ENCODE measurements at places on chromosomes 1 and 21. TPM values are rescaled to one million over a fixed set of nuclear protein-coding genes. Genes with fewer than 3 reads are reported as not detected.
A peak's percentile ranks its signal among the peaks of the same experiment; 100 is the strongest.

DNA sequence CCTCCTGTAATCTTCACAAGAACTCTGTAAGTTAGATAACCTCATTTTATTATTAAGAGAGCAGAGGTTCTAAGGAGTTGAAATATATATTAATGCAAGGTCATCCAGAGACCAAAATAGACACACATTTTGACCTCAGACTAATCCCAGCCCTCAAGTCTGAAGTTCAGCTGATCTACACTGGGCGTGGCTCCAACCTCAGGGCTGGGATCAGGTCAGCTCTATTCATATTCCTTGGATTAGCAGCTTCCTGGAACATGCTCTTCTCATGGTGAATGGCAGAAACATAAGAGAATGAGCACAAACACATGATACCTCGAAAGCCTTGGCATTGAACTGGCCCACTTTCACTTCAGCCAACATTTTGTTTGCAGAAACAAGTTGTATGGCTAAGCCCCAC, 200.8 kb upstream of the ST6GALNAC5 start:
- no peak for DNase-seq

- no peak for DNase-seq
These were observed 104.8 kb downstream of the HLX start for GRCh38 chr1:220983877-220984635.

DNA sequence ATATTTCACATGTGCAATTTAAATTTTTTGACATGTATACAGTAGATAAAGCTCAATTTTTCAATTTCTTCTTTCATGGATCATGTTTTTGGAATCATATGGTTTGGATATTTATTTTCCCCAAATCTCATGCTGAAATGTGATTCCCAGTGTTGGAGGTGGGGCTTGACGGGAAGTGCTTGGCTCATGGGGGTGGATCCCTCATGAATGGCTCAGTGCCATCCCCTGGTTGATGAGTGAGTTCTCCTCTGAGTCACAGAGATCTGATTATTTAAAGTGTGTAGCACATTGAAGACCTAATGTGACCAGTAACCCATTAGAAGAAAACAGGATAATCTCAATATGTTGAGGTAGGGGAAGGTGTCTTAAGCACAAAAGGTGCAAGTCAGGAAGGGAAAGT, 9.1 kb upstream of the IFI16 start:
- peak; percentile 85 for DNase-seq

DNA sequence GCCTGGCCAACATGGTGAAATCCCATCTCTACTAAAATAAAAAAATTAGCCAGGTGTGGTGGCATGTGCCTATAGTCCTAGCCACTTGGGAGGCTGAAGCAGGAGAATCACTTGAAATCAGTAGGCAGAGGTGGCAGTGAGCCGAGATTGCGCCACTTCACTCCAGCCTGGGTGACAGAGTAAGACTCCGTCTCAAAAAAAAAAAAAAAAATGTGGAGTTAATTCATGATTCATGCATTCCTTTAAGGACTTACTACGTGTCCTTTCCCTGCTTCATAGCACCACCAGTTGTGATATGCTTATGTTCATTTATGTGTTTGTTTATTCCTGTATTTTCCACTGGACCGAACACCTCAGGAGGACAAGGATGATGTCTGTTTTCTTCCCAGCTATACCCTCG, 12.7 kb upstream of the PRELP start:
- DNase-seq, result no peak

- DNase-seq, result no peak
These were observed 839.9 kb downstream of the LTN1 start for GRCh38 chr21:28152732-28153131.

DNA sequence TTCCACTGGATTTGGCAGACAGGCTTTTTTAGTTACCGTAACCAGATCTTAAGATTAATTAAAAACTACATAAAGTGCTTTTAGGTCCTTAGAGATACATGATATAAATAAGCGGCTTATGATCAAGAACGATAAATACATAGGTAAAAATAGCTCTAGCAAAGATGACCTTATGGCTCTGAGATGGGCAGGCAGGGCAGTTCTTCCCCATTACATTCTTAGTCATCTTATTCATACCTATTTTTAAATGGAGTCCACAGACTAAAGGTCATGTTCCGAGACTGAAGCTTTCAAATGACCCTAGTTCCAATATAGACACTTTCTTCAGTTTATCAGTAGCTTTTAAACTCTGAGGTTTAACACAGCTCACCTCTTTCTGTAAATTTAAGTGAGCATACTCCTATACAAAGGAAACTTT, 4.3 kb downstream of the MCL1 start:
- no peak for DNase-seq

GRCh38 chr21:18518054-18518481, 114.5 kb upstream of the TMPRSS15 start:
- no peak for DNase-seq

DNA sequence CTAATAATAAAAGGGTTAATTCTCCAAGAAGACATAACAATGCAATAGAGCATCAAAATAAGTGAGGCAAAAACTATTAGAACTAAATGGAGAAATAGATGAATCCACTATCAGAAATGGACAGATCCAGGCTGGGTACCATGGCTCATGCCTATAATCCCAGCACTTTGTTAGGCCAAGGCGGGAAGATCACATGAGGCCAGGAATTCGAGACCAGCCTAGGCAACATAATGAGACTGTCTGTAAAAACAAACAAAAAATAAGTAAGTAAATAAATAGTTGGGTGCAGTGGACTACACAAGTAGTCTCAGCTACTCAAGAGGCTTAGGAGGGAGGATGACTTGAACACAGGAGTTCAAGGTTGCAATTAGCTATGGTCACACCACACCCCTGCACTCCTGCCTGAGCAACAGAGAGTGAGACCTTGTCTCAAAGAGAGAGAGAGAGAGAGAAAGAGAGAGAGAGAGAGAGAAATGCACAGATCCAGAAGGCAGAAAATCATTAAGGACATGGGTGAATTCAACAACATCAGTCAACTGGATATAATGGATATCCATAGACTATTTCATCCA, 12.3 kb downstream of the FRRS1 start:
- no peak for DNase-seq

GRCh38 chr1:71737768-71738167, 544.6 kb downstream of the NEGR1 start:
- DNase-seq, result no peak

DNA sequence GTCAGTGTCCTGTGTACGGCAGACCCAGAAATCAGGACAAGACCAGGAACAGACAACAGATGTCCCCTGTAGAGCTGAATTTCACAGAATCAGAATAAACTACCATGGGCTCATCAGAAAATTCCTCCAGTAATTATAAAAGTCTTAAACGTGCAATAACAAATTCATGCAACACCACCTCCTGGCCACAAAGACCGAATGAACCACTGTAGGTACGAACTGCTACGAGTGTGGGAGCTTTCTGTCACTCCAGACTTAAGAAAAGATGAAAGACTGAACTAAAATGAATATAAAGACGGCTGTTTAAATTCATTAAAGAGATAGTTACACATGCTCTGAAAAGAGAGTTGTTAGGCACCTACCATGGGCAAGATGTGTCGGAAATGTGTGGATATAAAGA, 333.5 kb downstream of the RRAGC start:
- no peak for DNase-seq

DNA sequence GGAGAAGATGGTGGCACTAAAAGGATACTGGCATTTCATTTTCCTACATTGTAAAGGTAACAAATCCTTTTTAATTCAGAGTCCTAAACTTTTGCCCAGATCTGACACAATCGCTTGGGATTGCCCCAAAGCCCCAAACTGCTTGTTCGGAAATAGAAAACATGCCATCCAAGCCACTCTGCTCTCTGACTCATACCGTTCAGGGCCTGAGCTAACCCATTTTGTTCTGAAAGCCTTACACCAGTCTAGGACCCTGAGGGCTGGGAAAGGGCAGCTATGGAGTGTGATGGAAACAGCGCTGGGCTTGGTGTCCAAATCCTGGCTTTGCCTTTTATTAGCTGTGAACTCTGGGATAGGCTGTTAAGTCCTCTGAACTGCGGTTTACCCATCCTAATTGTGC, 159.4 kb upstream of the UBE2U start:
- DNase-seq, result no peak

DNA sequence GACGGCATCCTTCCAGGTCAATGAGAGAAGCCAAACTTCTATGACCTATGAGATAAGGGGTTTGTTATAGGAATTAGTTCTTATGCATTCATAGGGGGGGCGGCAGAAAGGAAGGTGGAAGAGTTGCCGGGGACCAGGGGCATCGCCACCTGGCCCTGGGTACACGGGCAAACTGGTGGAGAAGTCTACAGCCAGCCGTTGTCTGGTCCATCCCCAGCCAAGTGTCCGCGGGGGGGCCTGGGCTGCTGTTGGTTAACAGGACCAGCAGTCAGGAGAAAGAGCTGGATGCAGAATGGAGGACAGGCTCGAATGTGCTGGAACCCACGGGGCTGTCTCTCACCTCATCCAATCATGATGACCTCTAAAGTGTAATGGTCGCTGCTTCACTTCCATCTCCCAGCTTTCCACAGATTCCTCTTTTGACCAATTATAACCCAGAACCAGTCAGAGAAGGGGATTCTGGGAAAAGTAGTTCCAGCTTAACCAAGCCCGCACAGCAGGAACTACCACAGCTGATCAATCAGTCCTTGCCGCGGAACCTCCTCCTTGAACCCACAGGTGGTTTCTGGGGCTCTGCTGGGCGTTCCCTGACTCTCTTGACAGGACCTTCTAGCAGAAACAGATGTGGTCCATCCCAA, 17.8 kb downstream of the TMEM51 start:
- no peak for DNase-seq

- no peak for DNase-seq
These were observed 617.4 kb upstream of the ADAMTS5 start for GRCh38 chr21:27584256-27584655.

DNA sequence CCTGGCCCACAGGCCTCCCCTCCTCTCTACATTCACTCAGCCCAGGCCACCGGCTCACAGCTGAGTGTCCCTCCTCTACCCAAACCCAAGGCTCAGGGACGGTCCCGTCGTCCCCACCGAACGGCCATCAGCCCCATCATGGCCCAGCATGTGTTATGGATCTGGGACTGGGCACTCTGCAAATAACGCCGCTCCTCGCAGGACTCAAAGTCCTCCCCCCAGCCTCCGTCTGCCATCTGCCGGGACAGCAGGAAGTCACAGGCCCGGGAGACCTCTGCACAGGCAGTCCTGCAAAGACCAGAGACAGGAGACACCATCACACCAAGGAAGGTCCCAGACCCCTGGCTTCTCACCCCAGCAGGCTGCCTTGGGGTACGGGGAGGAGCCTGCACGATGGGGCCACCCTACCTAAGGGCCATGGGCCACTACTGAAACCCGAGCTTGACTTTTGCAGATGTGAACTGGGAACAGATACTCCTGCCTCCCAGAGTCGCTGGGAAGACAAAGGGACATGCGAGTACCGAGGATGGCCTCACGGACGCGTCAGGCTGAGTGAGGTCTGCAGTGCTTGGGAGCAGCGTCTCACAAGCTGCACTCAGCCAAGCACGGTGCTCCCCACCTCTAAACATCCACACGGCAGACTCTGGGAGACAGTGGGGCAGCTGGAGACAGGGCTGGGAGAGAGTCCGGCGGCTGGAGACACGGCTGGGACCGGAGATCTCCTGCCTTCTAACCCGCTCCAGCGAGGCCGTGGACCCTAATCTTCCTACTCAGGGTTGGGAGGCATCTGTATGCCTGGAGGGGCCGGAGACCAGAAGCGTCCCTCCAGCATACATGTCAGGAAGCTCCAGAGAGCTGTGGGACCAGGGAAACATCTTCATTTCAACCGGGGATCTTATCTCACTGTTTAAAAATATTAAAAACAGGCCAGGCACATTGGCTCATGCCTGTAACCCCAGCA, 10.4 kb upstream of the SPATC1L start:
- no peak for DNase-seq

GRCh38 chr1:6651909-6652308, 27.2 kb downstream of the THAP3 start:
- DNase-seq, result no peak

DNA sequence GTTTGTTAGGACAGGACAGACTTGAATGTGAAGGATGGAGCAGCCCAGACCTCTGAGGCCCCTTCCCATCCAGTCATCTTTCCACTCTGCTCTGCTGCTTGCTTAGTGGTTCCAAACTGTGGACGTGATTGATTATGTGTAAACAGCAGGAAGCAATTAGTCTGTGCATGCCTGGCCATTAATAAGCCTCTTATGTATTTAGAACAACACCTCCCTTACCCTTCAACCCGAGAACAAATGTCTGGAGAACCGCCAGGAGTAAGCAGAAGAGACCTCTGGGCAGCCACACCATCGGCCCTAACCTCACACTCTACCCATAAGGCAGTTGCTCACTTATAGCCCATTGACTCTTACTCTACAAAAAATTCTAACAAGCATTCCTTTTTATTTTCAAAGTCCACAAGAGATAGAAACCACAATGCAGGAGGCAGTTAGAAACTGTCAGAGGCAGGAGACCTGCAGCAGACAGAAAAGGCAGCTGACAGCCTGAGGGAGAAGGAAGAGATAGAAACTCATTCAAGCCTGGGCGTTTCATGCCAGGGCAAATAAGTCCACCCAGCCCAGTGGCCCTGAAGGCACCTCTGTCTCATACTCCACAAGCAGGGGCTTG, 5.8 kb upstream of the EPHA8 start:
- no peak for DNase-seq

DNA sequence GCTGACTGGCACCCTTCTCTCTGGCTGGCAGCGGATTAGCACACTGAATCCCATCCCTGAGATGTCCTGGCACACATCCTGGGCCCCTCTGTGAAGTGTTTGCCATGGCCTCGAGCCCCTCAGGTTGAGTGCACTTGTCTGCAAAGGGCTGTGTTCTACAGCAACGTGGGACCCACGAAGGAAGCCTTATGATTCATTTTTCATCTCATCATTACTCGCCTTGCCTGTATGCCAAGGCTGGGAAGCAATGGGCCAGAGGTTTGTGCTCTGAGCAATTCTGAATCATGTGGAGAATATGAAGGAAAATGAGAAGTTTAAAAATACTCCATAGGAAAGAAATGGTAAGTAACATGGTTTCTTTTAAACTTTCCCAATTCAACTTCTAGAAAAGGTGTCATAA, 124.8 kb upstream of the LMO4 start:
- no peak for DNase-seq

DNA sequence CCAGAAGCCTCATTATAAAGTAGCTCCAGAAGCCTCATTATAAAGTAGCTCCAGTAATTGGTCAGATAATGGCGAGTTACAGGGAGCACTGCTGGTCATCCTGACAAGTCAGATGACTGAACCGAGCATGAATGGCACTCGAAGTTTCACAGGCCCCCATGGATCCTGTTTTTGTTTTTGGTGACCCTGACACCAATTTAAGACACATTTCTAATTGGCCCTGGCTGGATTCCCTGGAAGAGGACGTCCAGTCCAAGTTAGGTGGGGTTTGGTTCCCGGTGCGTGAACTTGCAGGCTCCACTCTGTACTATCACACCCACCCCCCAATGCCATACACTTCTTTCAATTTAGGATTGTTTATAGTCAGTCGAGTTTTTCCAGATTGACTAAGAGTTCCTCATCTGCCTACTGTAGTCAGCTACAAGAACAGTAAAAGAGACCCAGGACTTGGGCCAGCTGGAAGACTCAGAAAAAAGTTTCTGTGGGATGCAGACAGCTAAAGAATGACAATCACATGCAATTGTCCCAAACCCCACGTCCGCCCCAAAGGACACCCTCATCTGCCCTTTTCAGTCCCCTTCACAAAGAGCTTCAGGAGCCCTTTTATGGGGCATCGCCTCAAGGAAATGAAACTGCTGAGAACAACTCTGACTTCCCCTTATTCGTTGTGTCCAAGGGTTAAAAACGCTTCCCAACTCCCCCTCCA, 2.7 kb downstream of the DHRS3 start:
- no peak for DNase-seq

GRCh38 chr1:14741532-14741931, 143.0 kb downstream of the KAZN start:
- no peak for DNase-seq

NBPF6 gene
- polyA plus RNA-seq, result not detected

KRTCAP2 gene
- 131 TPM for polyA plus RNA-seq

SH2D5 gene
- 4.9 TPM for polyA plus RNA-seq

CD247 gene
- polyA plus RNA-seq, result not detected
